ENCODE measurements at places on chromosomes 7 and 10.

- no peak for DNase-seq
Observed at GRCh38 chr10:21497177-21497807, 28.2 kb downstream of the SKIDA1 start.

DNA sequence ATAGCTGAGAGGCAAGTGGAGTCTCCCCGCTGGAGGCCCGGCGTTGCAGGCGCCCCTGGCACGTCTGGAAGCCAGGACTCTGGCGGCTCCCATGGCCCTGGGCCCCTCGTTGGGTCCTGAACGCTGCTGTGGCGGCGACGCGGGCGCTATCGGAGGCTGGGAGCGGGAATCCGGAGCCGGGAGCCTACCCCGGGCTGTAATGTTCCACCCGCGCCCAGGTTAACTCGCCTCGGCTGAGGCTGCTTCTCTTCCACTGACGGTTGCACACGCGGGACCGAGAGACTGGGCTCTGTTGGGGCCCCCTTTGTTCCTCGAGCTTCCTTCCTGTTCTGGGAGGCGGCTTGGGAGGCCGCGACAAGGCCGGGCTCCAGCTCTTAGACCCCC lies 1.3 kb upstream of the HOXA5 start:
- DNase-seq = no peak

DNA sequence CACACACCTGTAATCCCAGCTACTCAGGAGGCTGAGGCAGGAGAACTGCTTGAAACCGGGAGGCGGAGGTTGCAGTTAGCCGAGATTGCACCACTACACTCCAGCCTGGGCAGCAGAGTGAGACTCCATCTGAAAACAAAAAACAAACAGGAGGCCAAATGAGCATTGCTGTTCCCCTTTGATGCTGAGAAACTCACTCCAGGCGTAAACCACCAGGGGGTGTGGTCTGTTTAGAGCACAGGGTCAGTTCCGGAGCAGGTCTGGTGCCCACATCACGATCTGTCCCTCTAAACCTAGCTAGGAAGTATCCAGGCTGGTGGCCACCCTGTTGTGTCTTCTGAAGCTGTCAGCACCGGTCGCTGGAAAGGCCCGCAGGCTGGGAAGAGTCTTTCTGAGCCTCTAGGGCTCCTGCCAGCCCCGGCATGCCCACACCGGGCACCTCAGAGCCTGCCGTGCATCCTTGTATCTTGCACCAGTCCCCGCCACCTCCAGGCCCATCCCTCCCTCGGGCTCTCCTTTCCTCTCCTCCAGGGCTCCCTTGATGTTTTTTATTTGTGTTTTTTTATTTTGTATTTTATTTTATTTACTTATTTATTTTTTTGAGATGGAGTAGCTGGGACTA lies 66.3 kb upstream of the SH2B2 start:
- no peak for DNase-seq

- no peak for DNase-seq
Observed at GRCh38 chr10:93280699-93281366, 201.3 kb downstream of the MYOF start.

- DNase-seq = no peak
Observed at GRCh38 chr10:19012111-19012510, 36.5 kb upstream of the MALRD1 start.

- no peak for DNase-seq
Observed at GRCh38 chr10:75461672-75462649, 30.5 kb downstream of the LRMDA start.

- DNase-seq = no peak
Observed at GRCh38 chr10:126663328-126663727, 7.2 kb downstream of the C10orf90 start.

GRCh38 chr7:111091593-111092358 lies 849 bp downstream of the LRRN3 start:
- DNase-seq = no peak

DNA sequence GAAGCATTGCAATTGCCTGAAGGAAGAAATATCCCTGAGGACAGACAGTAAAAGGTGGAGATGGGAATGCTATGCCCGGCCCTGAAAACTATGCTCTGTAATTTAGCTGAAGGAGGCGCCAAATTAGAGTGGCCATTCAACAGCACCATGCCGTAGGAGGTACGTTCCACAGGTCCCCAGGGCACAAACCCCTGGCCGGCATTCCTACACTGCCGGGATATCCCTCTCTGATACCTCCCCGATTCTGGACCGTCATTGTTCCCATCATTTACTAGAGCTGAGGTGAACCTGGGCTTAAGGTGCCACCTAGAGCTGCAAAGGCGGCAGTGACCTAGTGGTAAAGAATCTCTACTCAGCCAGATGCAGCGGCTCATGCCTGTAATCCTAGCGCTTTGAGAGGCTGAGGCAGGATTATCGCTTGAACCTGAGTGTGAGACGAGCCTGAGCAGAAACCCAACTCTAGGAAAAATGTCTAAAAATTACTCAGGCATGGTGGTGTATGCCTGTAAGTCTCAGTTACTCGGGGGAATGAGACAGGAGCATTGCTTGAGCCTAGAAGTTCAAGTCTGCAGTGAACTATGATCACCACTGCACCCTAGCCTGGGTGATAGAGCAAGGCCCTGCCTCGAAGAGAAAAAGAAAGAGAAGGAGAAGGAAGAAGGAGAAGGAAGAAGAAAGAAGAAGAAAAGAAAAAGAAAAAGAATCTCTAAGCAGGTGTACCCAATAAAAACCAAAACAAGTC lies 53.0 kb upstream of the TNKS2 start:
- no peak for DNase-seq

- DNase-seq = no peak
Observed at GRCh38 chr10:124696446-124697392, 47.5 kb downstream of the FAM53B start.

DNA sequence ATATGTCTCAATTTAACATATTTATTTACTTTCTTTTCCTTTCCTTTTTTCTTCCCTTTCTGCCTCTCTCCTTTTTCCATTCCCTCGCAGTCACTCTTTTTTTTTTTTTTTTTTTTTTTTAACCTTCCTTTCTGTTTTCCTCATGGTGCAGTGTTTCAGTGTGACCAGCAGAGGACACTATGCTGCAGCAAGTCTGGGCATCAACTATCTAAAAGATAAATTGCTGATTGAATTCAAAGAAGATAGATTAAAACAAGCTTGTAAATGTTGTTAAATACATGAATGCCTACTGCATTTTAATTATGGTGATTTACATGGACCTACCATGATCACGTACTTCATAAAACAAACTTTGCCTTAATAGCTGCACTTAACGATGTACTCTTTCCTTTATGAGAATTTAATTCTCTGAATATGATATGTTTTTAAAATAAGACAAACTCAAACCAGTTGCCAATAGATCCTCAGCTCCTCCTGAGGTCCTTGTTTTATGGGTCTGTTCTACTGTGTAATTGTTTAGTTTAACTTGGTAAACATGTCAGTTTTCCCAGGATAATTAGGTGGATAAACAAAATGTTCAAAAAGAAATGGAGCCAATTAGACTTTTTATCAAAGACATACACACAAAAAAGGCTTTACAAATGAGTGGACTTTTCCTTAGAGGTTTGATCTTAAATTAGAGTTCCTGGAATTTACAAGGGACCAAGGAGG lies 101.0 kb upstream of the AGR3 start:
- DNase-seq = no peak

- DNase-seq = peak; percentile 23
Observed at GRCh38 chr7:135690566-135690965, 28.3 kb downstream of the STMP1 start.

GRCh38 chr10:114767986-114768821 lies 53.4 kb upstream of the FHIP2A start:
- DNase-seq = no peak

DNA sequence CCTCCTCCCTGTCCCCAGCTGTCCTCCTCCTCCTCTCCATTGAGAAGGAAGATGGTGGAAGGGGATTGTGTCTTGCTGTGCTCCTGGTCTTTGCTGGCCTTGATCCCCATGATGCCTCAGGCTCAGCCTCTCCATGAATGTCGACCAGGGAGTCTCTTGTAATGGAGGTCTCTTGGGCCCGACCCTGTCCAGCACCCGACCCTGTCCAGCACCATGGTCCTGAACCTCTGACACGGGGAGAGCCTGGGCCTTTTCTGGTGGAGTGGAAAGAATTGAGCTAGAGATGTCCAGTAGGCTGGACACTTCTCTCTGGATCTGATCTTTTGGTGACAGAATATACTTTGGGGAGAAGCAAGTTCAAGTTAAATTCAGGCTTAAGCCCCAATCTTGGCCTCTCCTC lies 42.3 kb upstream of the HMX3 start:
- no peak for DNase-seq

DNA sequence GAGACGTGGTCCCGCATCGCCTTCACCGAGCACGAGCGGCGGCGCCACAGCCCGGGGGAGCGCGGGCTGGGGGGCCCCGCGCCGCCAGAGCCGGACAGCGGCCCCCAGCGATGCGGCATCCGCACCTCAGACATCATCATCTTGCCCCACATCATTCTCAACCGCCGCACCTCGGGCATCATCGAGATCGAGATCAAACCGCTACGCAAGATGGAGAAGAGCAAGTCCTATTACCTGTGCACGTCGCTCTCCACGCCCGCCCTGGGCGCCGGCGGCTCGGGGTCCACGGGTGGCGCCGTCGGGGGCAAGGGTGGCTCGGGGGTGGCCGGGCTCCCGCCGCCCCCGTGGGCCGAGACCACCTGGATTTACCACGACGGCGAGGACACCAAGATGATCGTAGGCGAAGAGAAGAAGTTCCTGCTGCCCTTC lies 737 bp downstream of the CNNM2 start:
- DNase-seq = no peak

DNA sequence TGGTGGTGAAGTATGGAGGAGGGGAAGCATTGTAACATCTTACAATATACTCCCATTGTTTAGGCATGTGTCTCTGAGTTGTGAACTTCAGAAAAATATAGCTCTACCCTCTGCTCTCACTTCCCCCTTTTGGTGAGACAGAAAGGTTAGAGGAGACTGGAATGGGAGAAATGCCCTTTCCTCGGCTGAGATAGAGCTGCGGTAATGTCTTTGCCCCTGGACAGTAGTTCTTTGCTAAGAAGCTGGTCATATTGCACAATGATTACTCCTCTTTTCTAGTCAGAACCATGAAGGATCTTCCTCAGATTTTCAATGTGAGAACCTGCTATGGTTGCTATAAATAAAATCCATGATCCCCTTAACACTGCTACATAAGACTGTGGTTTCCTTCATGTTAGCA lies 171.0 kb downstream of the SEM1 start:
- no peak for DNase-seq

- no peak for DNase-seq
Observed at GRCh38 chr7:11642276-11642675, 189.7 kb downstream of the THSD7A start.

GRCh38 chr7:137390076-137390475 lies 46.5 kb upstream of the PTN start:
- DNase-seq = no peak

- no peak for DNase-seq
Observed at GRCh38 chr10:31930023-31930751, 1.6 kb upstream of the ARHGAP12 start.

GRCh38 chr7:5670183-5670935 lies 111.1 kb downstream of the RNF216 start:
- DNase-seq = no peak

DNA sequence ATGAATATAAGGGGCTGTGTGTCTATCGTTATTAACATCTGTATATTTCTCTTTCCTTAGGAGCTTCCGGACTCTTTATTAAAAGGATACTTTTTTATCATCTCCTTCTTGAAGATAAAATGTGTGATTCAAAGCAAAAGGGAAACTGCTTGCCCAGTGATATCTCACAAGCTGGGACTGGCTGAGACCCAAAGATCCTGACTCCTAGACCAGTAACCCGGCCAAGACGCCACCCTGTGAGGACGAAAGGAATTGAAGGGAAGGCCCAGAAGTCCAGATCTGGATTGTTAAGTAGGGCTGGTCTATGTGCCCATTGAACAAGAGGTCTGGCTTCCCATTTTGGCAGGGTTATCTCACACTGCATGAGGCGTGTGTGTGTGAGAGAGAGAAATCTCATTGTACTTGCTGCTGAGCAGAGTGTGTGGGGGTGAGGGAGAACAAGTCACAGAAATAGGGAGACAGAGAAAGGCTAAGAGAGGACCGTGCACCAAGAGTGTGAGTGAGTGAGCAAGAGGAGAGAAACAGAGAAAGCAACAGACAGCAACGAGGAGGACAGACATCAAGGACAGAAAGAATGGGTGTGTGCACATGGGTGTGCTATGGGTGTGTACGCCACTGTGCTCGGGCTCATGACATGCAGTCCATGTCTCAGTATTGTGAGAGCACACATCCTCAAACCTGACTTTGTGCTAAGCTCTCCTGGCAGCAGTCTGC lies 75.4 kb downstream of the PLXNA4 start:
- no peak for DNase-seq

DNA sequence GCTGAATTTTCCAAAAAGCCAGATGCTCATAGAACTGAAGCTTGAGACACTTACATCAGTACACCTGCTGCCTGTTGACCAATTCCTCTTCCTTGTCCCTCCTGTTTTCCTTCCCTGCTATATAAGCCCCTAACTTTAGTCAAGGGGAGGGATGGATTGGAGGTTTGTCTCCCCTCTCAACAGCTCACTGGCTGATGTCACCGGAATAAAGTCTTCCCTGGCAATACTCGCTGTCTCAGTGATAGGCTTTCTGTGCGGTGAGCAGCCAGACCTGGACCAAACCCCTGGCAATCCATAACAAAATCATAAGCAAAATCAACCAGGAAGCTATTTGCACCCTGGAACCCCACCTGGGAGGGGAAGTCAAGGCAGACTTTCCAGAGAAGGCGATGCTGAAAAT lies 929 bp upstream of the IRF5 start:
- DNase-seq = no peak

GRCh38 chr10:12690525-12691126 lies 310.9 kb downstream of the CCDC3 start:
- DNase-seq = no peak

GRCh38 chr7:27739301-27739908 lies 557 bp upstream of the TAX1BP1 start:
- DNase-seq = peak; percentile 24

GRCh38 chr7:95209788-95210187 lies 114.5 kb downstream of the PON1 start:
- DNase-seq = no peak

- DNase-seq = no peak
Observed at GRCh38 chr10:69885379-69886013, 83.8 kb downstream of the COL13A1 start.

DNA sequence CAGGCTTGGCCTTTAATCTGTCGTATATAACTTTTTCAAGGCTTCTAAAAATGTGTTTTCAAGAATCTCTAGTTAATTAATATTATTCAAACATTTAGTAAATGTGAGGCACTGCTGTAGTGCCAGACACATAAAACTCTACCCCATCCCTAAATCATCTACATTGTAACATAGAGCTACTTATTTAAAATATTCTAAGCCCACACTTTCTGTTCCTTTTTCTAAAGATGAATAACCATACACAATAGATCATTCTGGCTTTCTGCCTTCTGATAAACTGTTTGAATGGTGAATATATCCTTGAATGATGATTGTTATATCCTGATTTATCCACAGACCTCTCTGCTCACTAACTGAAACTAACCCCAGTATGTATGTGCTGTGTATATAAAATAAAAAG lies 41.4 kb downstream of the BRAF start:
- DNase-seq = no peak

DNA sequence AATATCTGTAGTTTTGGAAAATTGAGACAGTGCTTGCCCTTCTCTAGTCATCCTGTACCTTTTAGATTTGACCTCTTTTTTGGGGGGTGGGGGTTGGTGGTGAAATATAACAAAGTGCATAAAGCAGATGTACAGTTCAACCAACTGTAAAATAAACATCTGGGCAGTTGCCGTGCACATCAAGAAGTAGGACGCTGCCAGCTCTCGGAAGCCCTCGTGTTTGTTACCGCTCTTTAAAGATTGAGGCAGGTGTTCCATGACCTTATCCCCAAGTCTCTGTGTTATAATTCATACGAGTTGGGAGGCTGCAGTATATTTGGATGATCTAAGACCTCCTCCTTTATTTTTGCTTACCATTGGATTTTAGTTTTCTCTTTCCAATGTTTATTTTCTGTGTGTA lies 55.1 kb downstream of the SDK1 start:
- DNase-seq = no peak
